ENCODE measurements at places on chromosomes 4 and X.

- DNase-seq, result no peak
Observed at GRCh38 chr4:119162174-119162573, 26.5 kb downstream of the MYOZ2 start.

- DNase-seq, result no peak
Observed at GRCh38 chrX:53479301-53479700, 45.1 kb upstream of the HSD17B10 start.

GRCh38 chrX:49155900-49156837 is 6.4 kb upstream of the MAGIX start:
- peak; percentile 85 for DNase-seq

GRCh38 chr4:48642421-48643374 is 137.4 kb downstream of the FRYL start:
- DNase-seq, result no peak

GRCh38 chr4:14217401-14217800 is 589.9 kb upstream of the BOD1L1 start:
- no peak for DNase-seq
